ENCODE measurements at places on chromosomes 4 and X.

DNA sequence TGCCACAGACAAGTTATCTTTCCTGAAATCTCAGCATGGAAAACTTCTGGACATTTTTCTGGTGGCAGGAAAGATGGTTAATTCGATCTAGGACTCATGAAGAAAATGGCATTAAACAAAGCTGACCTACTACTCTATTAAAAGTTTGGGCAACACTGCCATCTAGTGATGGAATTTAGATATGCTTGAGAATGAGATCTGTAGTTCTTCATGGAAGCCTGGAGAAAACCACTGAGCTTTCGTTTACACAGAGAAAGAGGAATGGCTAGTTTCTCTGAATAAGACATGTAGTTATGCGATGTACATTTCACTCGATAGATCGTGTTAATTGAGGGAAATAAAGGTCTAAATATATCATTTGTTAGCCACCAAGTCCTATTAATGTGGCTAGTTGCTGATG lies 51.7 kb upstream of the CHRDL1 start:
- peak; percentile 20 for DNase-seq

GRCh38 chr4:14117575-14118238 lies 490.2 kb upstream of the BOD1L1 start:
- DNase-seq: no peak

DNA sequence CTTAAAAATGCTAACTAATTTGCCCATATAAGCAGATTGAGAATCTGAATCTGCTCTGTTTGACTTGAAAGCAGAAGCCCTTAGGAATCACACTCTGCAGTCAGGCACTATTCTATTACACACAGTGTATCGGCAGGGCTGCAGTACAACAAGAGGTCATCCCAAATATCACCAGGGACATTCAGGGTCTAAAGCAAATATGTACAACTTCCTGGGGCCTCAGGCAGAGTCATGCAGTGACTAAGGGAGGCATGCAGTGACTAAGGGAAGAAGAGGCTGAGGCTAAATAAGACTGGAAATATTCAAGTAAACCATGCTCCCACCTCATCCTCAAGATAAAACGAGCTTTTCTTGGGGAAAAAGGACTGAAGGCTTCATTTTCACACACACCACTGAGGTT lies 20.9 kb downstream of the MAPK10 start:
- peak; percentile 56 for DNase-seq

- DNase-seq: no peak
Measured at GRCh38 chrX:68163441-68163840, 269.9 kb downstream of the OPHN1 start.

DNA sequence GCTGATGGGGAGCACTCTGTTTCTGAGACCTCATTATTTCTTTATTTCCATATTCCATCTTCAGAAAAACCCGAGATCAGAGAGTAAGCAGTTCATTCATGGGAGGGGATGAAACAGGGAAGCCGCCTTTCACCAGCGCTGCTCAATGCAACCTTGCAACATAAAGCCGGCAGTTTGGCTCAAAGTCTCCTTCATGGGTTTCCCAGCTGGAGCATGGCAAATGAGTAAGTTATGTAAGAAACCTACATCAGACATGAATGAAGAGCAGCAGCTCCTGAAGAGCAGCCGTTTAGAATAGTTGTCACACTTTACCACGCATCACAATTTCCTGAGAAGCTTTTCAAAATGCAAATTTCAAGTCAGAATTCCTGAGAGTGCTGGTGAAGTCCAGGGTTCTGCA lies 578.8 kb downstream of the FSTL5 start:
- no peak for DNase-seq

DNA sequence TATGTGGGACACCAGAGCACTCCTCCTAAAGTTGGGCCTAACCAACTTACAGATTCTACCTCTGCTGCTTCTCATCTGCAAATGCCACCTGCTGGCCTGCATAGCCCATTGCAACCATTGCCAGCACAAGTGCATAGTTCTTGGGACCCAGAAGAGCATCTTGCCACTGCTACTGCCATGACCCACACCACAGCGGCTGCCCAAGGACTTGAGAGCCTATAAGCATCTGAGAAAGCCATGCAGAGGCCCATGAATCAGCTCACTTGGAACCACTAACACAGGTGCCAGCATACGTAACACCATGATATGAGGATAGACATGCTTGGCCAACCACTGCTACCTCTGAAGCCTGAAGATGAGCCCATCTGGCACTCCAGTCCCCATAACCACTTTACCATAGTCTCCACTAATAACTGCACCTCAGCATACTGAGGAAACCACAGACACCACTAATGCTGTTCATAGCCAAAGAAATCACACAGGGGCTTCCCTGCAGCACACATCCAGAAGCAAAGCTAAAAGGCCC lies 258.1 kb upstream of the AGTR2 start:
- no peak for DNase-seq

- DNase-seq: no peak
Measured at GRCh38 chr4:82352825-82353366, 20.9 kb downstream of the HNRNPD start.

DNA sequence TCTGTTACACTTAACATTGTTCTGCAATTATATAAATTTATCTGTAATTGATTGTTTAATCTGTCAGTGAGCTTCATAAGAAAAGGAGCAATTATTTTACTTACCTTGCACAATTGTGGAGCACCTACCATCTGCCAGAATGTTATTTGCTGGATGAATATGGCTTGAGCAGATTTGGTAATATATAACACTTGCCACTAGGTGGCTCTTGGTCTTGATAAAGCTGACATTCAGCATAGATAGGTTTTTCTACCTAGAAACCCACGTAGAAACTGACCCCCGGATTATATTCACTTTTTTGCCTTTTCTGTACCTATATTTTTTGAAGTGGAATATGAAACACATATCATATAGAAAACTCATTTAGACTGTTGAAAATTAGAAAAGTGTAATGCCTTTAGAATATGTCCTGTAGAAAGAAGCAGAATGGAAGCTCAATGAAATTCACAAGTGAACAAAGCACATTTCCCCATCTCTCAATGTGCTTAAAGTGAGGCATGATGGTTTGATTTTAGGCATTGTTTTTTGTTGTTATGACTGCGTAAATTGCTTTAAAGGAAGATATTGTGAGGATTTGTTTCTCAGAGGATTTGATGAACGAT lies 9.5 kb downstream of the RBPJ start:
- DNase-seq: no peak

GRCh38 chr4:142121448-142122350 lies 485.3 kb downstream of the IL15 start:
- no peak for DNase-seq

DNA sequence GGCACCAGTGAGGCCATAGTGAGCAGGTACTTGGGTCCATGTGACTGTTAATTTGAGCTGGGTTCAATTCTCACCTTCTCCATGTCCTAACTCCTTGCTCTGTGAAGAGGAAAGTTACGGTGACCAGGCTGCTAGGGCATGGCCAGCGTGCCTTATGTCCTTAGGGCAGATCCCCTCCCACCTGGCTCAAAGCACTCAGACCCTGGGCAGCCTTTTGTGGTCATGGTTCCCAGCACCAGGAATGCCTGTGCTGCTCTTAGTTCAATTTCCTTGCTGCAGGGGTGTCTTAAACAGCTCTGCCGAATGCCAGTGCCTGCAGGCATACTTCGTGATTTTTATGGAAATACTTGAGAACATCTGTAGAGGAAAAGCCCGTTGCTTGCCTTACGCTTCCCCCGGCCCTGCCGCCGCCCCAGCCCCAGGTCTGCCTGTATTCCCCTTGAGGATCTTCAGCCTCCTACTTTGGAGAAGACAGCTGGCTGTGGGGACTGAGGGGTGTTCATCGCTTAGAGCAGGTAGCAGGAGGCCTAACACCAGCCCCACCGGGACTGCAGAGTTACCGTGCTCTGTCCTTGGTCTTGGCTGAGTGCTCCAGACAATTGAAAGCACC lies 3.1 kb upstream of the CDK16 start:
- no peak for DNase-seq

DNA sequence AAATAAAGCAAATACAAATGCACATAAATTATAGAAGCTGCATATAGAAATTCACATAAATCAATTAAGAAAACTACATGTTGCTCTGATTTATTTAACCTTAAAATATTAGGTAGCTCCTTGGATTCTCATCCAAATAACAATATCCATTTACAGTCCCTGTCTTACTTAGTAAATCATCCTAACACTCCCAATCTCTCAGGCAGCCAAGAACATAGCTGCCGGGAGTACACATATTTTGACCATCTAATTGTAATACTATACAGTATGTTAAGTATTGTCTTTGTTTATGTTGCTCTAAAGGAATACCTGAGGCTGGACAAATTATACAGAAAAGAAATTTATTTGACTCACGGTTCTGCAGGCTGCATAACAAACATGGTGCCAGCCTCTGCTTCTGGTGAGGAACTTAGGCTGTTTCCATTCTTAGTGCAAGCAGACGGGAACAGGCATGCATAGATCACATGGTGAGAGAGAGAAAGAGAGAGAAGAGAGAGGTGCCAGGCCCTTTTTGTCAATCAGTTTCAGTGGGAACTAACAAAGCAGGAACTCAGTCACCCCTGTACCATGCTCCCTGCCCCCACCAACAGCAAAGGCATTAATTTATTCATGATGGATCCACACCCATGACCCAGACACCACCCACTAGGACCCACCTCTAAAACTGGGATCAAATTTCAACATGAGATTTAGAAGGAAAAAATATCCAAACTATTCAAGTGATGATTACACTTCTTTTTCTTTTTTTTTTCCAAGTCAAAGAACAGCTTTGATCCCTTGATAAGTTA lies 614.8 kb upstream of the TECRL start:
- no peak for DNase-seq

DNA sequence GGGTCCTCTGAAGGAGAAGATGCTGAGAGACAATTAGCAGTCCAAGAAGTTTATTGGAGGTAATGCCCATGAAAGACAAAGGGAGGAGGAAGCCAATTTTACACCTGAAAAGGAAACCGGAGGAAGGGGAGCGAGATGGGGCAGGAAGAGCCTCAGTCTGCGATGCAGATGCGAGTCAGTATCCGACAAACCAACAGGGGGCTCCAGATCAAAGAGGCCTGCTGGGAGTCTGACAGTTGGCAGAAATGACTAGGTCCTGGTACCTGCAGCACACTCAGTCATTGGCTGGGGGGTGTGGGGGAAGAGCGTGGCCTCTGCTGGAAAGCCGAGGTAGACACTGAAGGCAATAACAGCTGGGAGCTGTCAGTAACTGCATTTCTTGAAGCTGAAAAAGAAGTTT lies 231.1 kb upstream of the CENPE start:
- DNase-seq: no peak

GRCh38 chr4:171875291-171875690 lies 62.1 kb downstream of the GALNTL6 start:
- DNase-seq: no peak

DNA sequence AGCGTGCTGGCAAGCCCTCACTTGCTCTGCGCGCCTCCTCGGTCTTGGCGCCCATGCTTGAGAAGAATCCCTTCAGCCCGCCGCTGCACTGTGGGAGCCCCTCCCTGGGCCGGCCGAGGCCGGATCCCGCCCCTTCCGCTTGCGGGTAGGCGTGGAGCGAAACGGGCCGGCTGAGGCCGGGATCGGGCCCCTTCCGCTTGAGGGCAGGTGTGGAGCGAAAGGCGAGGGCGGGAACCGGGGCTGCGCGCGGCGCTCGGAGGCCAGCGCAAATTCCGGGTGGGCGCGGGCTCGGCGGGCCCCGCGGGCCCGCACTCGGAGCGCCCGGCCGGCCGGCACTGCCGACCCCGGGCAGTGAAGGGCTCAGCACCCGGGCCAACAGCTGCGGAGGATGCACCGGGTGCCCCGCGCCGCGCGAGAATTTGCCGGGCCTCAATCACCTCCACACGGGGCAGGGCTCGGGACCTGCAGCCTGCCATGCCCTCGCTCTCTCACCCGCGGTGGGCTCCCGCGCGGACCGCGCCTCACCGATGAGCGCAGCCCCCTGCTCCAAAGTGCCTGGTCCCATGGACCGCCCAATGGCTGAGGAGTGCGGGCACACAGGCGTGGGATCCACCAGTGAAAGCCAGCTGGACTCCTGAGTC lies 58.1 kb upstream of the GBA3 start:
- DNase-seq: no peak

- DNase-seq: no peak
Measured at GRCh38 chr4:135492439-135492838, 1290.8 kb upstream of the PABPC4L start.
